ENCODE measurements at places on chromosomes 4 and X. TPM values are rescaled to one million over a fixed set of nuclear protein-coding genes. Genes with fewer than 3 reads are reported as not detected.

NR0B1 gene
- total RNA-seq, result under 0.01 TPM

TCP11X2 gene
- not detected for total RNA-seq

HSFX3 gene
- not detected for total RNA-seq

NSG1 gene
- total RNA-seq, result 4.9 TPM

CXCL11 gene
- 12.0 TPM for total RNA-seq

LAMP2 gene
- 134 TPM for total RNA-seq

SPANXA2 gene
- not detected for total RNA-seq

SORCS2 gene
- not detected for total RNA-seq

KLF8 gene
- total RNA-seq, result not detected

SYNPO2 gene
- total RNA-seq, result under 0.01 TPM

HERC5 gene
- 10.2 TPM for total RNA-seq

SLC9B2 gene
- total RNA-seq, result 20.1 TPM

NAT8L gene
- 0.32 TPM for total RNA-seq

SPANXN3 gene
- not detected for total RNA-seq

KCNIP4 gene
- total RNA-seq, result 0.46 TPM

BEX3 gene
- total RNA-seq, result 319 TPM

MAGEC3 gene
- not detected for total RNA-seq

DMRTC1 gene
- total RNA-seq, result not detected

DNAAF6 gene
- not detected for total RNA-seq

All from epithelial cell of umbilical artery (primary cell).